ENCODE measurements at places on chromosomes 4 and X.

GRCh38 chr4:168221301-168221700, 97.3 kb downstream of the DDX60 start:
- no peak for DNase-seq

- no peak for DNase-seq
Measured at GRCh38 chrX:78801522-78801921, 54.0 kb downstream of the LPAR4 start.

DNA sequence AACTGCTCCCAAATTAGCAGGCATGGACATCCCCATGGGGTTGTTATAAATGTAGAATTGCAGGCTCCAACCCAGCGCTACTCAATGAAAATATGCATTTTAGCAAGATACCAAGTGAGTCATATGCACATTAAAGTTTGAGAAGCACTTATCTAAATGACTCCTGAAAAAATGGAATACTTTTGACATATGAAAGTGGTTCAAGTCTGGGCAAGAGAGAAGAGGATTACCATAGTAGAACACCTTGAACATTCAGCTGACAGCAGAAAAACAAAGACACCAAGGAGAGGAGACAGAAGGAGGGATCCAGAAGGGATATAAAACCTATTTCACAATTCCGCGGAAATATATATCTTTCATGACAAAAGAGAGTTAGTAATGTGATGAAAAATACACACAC, 63.2 kb upstream of the CT83 start:
- DNase-seq, result no peak

DNA sequence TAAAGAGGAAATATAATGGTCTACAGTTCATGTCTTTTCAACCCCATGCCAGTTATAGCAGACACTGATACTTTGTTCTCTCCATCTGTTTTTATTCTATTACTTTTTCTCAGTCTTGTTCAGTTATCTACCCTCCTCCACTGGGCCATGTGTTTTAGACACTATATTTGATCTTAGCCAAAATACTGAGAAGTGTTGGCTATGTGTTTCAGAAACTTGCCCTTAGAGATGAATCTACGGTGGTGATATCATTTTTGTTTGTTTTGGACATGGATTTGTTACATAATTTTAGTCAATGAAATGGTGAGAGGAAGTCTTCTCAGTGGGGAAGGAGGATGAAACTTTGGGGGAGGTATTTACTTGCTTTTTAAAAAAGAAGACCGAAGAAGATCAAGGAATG, 211.5 kb upstream of the DDX53 start:
- no peak for DNase-seq

- DNase-seq, result no peak
Measured at GRCh38 chr4:139770361-139770760, 104.7 kb downstream of the MGST2 start.

DNA sequence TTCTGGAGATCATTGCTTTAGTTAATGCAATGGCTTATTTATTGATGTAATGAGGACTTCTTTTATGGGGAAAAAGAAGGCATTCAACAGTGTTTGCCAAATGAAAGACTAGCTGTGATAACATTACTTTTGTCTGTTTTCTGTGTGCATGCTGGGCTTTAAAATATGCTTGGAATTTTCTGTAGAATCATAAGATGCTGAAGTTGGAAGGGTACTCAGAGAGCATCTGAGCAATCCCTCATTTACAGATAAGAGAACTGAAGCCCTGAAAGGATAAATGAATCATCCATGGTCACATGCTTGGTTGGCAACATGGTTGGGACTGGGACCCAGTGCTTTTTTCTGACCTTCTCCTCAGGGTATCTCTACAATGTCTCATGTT, 31.4 kb upstream of the PITX2 start:
- DNase-seq, result no peak

DNA sequence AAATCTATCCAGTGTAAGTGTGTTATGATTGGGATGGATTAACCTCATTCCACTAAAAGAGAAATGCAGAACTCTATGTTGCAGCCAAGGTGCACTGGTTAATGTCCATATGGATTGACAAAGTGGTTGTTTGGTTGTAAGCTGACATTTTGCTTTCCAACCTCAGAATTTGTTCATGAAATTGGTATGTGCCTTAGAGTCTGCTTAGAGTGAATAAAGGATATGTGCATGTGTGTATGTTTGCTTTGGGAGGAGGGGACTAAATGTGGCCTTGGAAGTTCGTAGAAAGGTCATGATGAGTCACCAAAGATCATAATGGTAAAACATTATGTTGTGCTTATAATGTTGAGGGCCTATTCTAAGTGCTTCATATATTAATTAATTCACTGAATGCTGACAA, 44.1 kb upstream of the MBNL3 start:
- no peak for DNase-seq

GRCh38 chrX:52424656-52425055, 55.8 kb downstream of the XAGE2 start:
- no peak for DNase-seq

- DNase-seq, result no peak
Measured at GRCh38 chr4:22802876-22803275, 110.1 kb downstream of the GBA3 start.
